T-helper 22 cell (primary cell): ENCODE measurements at places on chromosomes 13 and 19.

DNA sequence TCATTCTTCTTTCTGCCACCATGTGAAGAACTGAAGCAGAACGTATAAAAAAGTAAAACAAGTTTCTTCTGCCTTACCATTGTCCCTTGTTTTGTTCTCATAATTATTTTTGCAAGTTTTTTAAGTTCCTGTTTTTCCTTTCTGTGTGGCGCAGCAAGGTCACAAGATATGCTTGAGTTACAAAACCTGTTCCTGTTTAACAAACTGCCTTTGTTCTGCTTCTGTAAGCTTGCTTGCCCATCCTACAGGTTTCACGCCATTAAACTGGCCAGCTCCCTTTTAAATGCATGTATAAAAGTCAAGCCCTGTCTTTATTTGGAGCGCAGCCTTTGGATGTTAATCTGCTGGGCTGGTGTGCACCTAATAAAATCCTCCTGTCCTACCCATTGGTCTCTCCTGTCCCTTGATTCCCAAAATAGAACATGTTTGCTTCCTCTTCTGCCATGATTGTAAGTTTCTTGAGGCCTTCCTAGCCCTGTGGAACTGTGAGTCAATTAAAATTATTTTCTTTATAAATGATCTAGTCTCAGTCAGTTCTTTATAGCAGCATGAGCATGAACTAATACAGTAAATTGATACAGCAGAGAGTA is 1115.4 kb downstream of the SLITRK1 start:
- DNase-seq: no peak

DNA sequence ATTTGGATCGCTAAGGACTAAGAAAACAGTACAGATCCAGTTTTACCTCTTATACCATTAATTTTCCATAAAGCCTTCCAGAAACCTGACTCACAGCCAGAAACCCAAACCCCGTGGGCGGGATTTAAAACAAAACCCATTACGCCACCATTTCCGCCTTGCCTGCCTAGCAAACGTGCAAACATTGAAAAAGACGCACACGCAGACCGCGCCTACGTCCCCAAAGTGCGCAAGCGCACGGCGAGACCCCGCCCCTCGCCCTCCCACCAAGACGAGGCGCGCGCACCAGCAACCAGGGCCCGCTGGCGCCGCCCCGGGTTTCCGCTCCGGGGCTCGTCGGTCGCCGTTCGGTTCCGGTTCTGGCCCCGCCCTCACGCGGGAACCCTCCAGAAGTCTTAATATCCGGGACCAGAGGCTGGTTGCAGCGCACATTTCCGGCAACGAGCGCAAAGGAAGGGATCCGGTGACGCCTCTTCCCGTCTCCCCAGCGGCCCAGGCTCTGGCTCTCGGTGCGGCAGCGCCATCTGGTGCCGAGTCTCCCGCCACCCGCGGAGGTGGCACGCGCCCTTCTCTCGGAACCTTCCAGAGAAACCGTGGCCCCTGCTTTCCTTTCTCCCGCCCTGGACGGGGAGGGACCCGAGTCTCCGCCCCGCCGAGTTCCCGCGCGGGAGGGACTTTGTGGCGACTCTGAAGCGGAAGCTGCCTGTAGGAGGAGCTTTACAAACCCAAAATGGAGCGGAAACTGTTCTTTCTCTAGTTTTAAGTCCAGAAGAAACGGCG is 256.9 kb upstream of the STARD13 start:
- peak; percentile 97 for DNase-seq

- no peak for DNase-seq
Observed at GRCh38 chr13:90968166-90968904, 379.2 kb upstream of the MIR17HG start.

DNA sequence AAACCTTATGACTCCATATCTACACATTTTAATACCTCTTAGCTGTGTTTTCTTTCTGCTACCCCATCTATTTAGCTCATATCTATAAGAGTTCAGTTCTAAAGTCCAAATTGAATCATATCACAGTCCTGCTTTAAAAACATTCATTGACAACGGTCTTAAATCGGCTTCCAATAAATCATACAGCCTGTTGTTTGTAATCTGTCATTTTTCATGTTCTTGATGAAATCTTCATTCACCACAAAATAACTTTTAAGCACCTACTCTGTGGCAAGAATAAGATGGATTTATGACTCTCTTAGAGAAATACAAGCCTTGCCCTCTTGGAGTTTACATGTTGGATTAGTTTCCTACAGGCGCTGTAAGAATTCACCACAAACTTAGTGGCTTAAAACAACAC is 450.9 kb upstream of the GPC6 start:
- DNase-seq: no peak

- DNase-seq: peak; percentile 87
Observed at GRCh38 chr19:12162882-12163806, at the start of gene ZNF136. Gene ZNF136 (plus strand): TSS chr19:12163096. CDS start chr19:12163204, 108 bp downstream.

- DNase-seq: no peak
Observed at GRCh38 chr13:20425819-20426219, 99.8 kb downstream of the CRYL1 start.

GRCh38 chr13:36998624-36999041 is 507 bp downstream of the ALG5 start:
- DNase-seq: peak; percentile 2

DNA sequence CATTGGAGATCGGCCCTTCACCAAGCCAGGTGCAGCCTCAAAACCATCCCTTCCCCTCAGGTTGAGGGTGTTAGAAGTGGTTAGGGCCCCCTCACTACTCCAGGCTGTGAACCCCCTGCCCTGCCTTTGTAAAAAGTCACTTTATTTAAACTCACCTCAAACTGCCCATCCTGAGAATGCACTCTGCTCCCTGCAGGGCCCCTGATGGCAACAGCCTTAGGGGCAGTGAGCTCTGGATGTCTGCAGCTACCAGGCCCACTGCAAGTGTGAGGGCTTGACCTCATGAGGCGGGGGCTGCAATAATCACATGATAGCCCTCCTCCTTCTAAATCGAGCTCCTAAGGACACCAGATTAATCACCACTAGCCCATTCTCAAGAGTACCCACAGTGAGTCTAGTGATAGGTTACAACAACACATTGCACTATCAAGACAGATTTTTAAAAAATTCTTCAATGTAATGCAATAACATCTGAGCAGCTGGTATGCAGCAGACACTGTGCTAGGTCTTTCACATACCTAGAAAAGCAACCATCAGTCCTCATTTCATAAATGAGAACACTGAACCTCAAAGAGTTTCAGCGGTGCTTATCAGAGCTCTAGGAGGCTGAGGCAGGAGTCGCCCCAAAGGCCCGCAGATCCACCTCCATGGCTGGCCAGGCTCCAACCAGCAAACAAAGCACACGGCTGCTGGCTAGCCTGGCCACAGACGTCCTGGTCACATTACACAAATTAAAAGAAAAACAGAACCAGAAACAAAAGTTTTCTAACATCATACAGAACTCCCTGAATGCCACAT is 26.0 kb downstream of the SLC7A1 start:
- no peak for DNase-seq

- no peak for DNase-seq
Observed at GRCh38 chr13:113976711-113977684, 3.1 kb upstream of the C13orf46 start.

DNA sequence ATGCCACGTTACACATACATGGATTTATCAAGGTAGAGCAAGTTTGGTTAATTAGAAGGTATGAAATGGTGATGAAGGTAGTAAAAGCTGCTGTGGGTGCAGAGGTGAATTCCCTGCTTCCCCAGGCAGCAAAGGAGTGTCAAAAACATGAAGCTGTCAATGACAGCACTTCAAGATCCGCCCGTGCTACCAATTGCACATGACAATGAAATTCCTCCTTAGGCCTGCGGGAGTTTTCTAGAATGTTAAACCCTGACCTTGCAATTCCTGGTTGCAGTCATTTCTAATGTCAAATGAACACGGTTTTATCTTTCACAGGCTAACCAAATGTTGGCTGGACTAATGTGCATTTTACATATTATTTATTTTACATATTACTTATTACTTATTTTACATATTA is 67.7 kb upstream of the LSM14A start:
- DNase-seq: no peak

DNA sequence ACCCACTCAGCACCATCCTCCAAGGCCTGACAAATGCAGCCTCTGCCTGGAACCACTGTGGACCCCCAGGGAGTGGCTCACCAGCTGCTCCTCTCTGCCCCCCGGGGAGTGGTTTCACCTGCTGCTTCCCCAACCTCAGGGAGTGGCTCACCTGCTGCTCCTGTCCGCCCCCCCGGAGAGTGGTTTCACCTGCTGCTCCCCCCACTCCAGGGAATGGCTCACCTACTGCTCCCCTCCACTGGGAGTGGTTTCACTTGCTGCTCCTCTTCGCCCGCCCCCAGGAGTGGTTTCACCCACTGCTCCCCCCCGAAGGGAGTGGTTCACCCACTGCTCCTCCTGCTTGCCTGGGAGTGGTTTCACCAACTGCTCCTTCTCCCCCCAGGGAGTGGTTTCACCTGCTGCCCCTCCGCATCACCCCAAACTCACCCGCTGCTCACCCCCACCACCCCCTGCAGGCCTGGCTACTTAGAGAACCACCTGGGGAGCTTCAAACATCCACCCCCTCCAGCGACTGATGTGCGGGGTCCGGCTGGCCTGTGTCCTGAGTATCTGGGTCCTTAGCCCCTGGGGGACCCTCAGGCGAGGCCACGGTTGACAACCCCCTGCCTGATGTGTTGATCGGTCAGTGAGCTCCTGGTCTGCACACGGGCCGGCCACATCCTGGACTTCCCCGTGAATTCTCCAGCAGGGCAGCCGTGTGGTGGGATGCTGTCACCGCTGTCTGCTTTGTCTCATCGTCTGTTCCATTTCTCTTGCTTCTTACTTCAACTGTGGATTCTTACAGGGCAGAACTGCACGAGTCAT is 14.6 kb upstream of the TMEM255B start:
- DNase-seq: no peak

DNA sequence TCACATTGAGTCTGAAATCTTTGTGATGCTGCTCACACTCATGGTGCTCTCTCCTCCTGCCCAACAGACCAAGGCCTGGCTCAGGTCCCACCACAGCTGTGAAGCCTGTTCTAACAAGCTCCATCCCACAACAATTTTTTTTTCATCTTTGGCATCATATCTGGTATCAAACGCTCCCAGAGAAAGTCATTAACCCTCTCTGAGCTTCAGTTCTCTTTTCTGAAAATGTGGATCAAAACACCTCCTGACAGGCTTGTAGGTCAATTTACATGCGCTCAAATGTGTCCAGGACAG is 224.4 kb downstream of the LACC1 start:
- DNase-seq: no peak

DNA sequence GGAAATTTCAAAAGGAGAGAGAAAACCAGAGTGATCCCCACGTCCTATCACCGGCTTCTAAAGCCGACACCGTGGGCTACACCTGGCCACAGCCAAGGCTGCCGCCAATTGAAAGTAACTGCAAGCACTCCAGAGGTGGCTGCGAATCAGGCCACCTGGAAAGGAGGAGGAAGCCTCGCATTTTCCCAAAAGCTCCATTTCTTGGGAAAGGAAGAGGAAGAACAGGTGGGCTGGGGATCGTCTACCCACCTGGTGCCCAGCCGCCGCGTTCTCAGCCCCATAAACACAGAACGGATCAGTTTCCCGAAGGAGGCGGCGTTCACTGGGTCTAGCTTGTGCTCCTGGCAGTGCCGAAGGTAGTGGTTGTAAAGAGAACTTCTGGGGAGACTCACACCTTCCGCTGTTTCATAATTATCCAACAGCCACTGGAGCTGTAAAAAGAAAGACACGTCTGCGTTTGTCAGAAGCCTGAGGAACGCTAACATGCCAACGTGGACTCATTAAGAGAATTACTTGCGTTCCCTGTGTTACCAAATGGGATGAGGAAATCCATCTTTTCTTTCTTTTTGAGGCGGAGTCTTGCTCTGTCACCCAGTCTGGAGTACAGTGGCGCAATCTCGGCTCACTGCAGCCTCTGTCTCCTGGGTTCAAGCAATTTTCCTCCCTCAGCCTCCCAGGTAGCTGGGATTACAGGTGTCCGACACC is 38.1 kb upstream of the RANBP3 start:
- DNase-seq: no peak

- DNase-seq: no peak
Observed at GRCh38 chr13:112752711-112753541, 63.1 kb downstream of the ATP11A start.

GRCh38 chr13:101545521-101545920 is 93.0 kb downstream of the ITGBL1 start:
- no peak for DNase-seq

GRCh38 chr13:86185636-86186035 is 386.4 kb upstream of the SLITRK6 start:
- no peak for DNase-seq

DNA sequence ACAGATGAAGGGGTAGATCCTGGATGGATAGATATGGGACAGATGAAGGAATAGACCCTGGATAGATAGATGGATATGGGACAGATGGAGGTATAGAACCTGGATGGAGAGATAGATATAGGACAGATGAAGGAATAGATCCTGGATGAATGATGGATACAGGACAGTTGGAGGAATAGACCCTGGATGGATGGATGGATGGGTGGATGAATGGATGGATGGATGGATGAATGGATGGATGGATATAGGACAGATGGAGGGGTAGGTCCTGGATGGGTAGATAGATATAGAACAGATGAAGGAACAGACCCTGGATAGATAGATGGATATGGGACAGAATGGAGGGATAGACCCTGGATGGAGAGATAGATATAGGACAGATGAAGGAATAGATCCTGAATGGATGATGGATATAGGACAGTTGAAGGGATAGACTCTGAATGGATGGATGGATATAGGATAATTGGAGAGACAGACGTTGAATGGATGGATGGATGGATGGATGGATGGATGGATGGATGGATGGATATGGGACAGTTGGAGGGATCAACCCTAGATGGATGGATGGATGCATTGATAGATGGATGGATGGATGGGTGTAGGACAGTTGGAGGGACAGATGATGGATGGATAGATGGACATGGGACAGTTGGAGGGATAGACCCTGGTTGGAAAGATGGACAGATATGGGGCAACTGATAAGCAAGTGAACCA is 23.3 kb upstream of the EMP3 start:
- no peak for DNase-seq

DNA sequence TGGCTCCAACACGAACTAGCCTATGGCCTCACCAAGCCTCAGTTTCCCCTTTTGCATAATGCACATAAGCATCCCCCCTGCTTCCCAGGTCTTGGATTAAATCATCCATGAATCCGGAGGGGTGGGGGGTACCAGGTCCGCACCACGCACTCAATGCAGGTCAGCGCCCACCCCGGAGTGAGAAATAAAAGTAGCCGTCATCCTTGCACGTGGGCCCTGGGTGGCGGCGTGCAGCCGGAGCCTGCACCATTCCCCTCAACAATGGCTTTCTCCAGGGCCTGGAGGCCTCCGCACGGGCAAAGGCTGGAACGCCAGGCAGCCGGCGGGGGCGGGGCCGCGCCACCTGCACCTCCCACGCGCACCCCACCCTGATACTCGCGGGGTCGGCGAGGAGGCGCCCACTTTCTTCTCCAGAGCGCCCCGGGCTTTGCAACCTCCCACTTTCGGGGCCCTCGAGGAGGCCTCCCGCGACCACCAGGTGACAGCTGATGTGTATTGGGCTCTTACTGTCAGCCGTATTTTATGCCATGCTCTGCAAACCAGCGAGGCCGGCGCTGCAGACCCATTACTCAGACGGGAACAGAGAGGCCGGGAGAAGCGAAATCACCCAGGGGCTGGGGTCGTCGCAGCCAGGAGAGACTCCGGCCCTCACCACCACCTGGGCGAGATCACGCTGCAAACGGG is 767 bp upstream of the GADD45B start:
- DNase-seq: peak; percentile 30
